AG08395 (cell line): ENCODE measurements at places on chromosomes 1 and 21.

GRCh38 chr1:94326329-94326728 is 88.9 kb upstream of the ARHGAP29 start:
- no peak for DNase-seq

GRCh38 chr1:245649666-245650065 is 494.9 kb downstream of the KIF26B start:
- DNase-seq: no peak

GRCh38 chr1:101905283-101905835 is 91.4 kb downstream of the OLFM3 start:
- DNase-seq: no peak

- DNase-seq: no peak
Measured at GRCh38 chr1:52554756-52555155, 1.9 kb upstream of the TUT4 start.

GRCh38 chr1:248842781-248843331 is 4.8 kb downstream of the ZNF672 start:
- DNase-seq: no peak

DNA sequence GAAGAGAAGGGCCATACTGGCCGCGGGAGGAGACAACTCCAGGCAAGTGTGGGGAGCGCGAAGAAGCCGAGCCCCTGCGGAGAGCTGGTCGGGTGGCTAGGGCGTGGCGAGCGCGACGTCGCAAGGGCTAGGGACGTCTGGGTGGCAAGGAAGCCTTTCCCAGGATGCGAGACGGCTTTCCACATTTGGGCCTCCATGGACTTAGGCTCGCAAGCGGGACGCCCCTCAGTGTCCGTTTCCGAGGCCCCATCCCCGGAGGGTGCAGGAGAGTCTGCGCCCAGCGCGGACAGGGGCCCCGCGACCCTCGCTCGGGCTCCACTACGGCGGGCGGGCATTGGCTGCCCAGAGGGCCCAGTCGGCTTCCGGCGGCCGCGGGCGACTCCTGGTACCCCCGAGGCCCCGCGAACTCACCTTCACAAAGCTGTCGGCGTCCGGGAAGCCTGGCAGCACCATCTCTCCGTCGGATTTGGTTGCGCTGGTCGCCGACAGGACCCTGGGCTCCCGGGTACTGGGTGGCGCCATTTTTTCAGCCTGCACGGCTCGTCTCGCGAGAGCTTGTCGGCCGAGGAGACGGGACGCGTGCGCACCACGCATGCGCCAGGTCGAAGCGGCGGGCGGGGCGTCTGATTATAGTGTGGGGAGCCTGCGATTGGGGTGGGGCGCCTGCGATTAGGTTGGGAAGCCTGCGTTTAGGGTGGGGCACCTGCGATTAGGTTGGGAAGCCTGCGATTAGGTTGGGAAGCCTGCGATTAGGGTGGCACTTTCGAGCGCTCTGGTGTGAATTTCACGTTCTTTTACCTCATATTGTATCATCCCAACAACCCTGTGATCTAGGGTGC is at the start of gene EXOSC10:
TSS of gene EXOSC10 (minus strand) at position 560 of the 839 bp plus-strand sequence. CDS start at position 522, 38 bp downstream.
- peak; percentile 99 for DNase-seq

DNA sequence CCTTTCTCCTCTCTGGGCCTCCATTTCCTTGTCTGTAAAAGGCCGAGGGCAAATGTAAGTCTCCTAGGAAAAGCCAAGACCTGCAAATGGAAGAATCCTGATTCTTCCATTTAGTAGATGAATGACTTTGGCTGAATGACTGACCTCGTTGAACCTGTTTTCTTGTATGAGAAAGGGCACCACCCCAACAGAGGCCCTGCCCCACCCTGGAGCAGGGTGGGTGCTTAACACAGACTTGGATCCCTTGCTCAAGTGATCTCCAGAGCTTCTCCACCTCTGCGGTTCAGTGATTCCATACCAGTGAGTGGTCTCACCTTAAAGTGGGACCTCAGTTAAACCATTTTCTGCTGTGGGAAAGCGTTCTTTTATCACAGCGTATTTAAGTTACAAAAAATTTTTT is 39.0 kb upstream of the GUCA2B start:
- DNase-seq: no peak

GRCh38 chr1:8009043-8010002 is 16.8 kb downstream of the ERRFI1 start:
- no peak for DNase-seq

DNA sequence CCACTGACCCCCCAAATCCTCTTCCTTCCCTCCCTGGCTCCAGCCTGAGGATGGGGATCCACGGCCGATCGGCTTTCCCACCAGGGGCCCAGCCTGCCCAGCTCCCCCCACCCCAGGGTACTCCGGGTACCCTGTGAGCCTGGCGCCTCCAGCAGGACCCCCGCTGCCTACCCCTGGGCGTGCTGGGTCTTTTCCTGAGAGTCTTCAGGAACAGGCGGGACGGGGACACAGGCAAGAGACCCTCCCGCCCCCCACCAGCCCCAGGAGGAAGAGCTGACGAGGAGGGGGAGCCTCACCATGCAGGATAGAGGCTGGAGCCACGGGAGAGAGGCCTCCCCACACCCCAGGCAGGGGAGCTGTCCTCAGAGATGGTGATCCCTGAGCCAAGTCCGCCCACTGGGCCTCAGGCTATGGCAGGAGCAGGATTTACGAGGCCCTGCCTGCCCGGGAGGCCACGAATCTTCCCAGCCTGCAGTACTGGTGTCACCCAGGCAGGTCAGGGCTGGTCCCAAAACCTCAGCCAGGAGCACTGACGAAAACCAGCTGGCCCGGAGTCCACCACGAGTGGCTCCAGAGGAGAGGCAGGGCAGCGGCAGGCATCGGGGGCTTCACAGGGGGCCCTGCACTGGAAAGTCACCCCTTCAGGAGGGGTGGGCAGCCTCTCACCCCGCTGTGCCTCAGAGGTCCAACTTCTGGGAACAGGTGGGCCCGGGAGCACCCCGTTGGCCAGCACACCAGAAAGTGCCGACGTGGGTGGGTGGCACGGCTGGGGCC is 58.0 kb downstream of the MEGF6 start:
- peak; percentile 72 for DNase-seq

- no peak for DNase-seq
Measured at GRCh38 chr21:40678681-40679284, 168.2 kb downstream of the DSCAM start.
